ENCODE measurements at places on chromosomes 7 and 10. TPM values are rescaled to one million over a fixed set of nuclear protein-coding genes. Genes with fewer than 3 reads are reported as not detected.

- ATAC-seq: no peak
These were observed 504.1 kb downstream of the SDK1 start for GRCh38 chr7:3805151-3805550.

DNA sequence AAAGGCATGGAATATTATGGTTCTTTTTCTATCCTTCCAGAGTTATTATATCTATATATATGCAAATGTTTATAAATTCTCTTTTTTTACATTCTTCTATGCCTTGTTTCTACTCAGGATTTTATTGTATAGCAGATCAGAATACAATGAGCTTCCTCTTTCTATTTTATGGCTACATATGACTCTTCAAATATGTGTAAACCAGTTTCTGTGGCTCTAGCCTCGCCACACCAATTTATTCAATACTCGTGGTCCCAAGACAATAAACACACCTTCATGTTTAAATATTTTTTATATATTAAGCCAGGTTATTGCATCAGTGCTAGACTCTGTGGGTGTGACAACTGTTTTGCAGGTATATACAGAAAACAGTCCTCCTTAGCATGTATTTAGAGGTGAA is 237.5 kb upstream of the MKLN1 start:
- ATAC-seq: no peak

AEBP1 gene
- total RNA-seq: 4.8 TPM

DNA sequence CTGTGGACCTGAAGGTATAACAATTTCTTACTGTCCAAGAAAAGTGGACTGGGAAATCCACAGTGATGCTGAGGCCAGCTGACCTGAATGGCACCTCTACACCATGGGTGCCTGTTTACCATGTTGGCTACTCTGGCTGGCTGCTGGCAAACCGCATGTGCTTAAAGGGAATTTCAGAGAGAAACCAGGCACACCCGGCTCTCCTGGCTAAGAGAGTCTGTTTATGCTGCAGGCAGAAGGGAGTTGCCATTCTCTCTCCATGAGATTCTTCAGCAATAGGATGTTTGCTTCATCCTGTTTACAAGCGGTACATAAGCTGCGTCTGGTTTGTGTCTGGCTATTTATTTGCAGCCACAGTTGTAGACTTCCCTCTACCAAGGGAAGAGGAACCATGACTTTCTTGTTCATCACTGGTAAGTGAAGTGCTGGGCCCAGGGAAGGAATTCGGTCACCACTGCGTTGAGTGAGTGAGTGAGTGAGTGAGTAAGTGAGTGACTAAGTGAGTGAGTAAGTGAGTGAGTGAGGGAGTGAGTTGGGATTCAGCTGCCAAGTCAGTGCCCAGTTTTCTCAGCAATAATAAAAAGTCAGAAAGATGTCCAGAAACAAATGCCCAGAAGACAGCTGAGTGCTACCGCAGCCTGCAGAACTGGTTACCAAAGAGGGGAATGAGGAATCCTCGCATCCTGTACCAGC is 90.4 kb downstream of the COBL start:
- peak; percentile 57 for ATAC-seq

GRCh38 chr7:18087026-18087686 is 59.5 kb upstream of the PRPS1L1 start:
- ATAC-seq: peak; percentile 32

DNA sequence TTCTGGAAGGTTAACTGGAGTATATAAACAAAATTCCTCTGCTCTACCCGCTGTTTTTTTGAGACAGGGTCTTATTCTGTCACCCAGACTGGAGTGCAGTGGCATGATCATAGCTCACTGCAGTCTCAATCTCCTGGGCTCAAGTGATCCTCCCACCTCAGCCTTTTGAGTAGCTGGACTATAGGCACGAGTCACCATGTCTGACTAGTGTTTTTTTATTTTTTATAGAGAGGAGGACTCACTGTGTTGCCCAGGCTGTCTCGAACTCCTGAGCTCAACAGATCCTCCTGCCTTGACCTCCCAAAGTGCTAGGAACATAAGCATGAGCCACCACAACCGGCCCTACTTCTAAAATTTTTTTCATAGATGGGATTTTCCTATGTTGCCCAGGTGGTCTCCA is 2.2 kb downstream of the RAB18 start:
- no peak for ATAC-seq

- ATAC-seq: peak; percentile 33
These were observed 64.4 kb downstream of the GRM3 start for GRCh38 chr7:86708031-86708680.

- ATAC-seq: peak; percentile 15
These were observed 38.0 kb downstream of the INPP5A start for GRCh38 chr10:132575320-132576201.

- ATAC-seq: no peak
These were observed 91.5 kb upstream of the MXI1 start for GRCh38 chr10:110115784-110116520.

RET gene
- 2.4 TPM for total RNA-seq

GRCh38 chr10:90862908-90863514 is 5.2 kb upstream of the HTR7 start:
- ATAC-seq: no peak
